ENCODE measurements at places on chromosomes 2 and 18.

- no peak for DNase-seq
Observed at GRCh38 chr18:24535527-24536295, 75.3 kb downstream of the HRH4 start.

DNA sequence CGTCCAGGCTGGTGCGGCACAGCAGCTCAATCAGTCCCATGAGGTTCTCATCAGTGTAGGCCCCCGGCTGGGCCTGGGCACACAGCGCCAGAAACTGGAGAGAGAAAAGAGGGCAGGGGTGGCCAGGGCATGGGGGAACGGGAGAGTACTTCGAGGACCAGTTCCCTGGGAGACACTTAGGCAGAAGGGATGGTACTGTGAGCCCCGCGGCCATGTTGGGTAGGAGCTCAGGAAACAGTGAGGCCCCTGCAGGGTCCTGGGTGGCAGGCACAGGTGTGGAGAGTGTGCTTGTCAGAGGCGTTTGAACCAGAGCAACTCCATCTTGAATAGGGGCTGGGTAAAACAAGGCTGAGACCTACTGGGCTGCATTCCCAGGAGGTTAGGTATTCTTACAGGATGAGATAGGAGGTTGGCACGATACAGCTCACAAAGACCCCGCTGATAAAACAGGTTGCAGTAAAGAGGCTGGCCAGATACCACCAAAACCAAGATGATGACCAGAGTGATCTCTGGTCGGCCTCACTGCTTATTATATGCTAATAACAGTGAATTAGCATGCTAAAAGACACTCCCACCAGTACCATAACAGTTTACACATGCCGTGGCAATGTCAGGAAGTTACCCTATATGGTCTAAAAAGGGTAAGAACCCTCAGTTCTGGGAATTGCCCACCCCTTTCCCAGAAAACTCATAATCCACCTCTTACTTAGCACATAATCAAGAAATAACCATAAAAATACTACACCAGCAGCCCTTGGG lies 51.9 kb upstream of the SEMA4C start:
- no peak for DNase-seq

DNA sequence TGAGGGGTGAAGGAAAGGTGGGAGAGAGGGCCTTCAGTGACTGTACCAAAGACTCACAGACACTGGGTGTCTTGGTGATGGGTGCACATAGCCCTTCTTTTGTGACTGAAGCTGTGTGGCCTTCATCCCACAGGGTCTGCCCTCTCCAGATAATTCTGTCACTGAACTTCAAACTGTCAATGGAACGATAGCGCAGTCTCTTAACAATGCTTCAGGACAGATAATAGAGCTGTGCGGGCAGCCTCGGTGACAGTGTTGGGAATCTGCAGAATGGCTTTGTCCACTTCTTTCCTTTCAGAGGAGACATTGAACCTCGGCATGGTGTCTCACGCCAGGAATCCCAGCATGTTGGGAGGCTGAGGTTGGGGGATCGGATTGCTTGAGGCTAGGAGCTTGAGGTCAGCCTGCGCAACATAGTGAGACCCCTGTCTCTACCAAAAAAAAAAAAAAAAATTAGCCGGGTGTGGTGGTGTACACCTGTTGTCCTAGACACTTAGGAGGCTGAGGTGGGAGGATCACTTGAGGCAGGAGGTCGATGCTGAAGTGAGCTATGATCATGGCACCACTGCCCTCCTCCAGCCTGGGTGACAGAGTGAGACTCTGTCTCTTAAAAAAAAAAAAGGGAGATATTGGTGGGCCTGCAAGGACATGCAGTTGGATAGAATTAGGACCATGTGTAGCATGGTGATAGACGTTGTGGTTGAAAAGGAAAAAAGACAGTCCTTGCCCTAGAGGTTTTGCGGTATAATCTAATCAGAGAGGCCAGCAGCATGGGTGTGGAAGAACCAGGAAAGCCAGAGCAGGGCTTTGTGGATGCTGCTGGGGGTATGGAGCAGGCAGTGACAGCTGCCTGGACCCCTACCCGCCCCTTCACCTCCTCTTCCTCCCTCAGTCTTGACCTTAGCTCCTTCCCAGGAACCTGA lies 91.4 kb downstream of the LDLRAD4 start:
- DNase-seq: no peak

DNA sequence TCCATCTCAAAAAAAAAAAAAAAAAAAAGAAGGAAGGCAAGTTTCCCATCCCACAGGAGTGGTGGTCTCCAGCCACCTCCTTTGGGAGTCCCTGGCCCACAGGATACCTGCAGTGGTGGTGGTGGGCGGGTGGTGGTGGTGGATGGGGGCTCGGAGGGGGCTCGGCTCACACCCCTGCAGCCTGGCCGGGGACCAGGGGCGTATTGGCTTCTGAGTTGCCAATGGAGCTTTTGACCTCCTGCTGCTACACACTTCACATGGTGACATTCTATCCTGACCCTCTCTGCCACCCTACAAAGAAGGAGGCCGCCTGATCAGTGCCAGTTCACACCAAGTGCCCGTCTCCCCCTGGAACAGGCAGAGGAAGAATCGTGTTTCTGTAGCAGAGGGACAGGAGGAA lies 119.6 kb downstream of the NFATC1 start:
- no peak for DNase-seq

GRCh38 chr2:224817676-224818075 lies 101.5 kb upstream of the CCDC195 start:
- DNase-seq: no peak

Measured in GF-D8 (cell line).